GM12878 (cell line): ENCODE measurements at places on chromosomes 5 and 9. TPM values are rescaled to one million over a fixed set of nuclear protein-coding genes. Genes with fewer than 3 reads are reported as not detected.

FCN2 gene
- total RNA-seq = not detected in 2 replicates

- H3K27ac ChIP-seq = no peak overlapping the region
- DNase-seq = no peak
- H3K4me3 ChIP-seq = no peak overlapping the region
- H3K36me3 ChIP-seq = no peaks in the 10 kb centered on the region
These were observed 515.1 kb downstream of the TLE4 start for GRCh38 chr9:80086822-80087345.

BARHL1 gene
- not detected in 2 replicates for total RNA-seq

- peak overlapping the region; percentile 88 for H3K27ac ChIP-seq
- DNase-seq = no peak
- H3K4me1 ChIP-seq = peaks cover 4% of the 10 kb centered on the region
- H3K4me3 ChIP-seq = peak overlapping the region; percentile 81
- no peaks in the 10 kb centered on the region for H3K27me3 ChIP-seq
- H3K36me3 ChIP-seq = no peaks in the 10 kb centered on the region
These were observed 536 bp downstream of the FEM1C start for GRCh38 chr5:115544043-115544435.

SPOCK1 gene
- total RNA-seq = 0.13 and 0.77 TPM in 2 replicates

DNA sequence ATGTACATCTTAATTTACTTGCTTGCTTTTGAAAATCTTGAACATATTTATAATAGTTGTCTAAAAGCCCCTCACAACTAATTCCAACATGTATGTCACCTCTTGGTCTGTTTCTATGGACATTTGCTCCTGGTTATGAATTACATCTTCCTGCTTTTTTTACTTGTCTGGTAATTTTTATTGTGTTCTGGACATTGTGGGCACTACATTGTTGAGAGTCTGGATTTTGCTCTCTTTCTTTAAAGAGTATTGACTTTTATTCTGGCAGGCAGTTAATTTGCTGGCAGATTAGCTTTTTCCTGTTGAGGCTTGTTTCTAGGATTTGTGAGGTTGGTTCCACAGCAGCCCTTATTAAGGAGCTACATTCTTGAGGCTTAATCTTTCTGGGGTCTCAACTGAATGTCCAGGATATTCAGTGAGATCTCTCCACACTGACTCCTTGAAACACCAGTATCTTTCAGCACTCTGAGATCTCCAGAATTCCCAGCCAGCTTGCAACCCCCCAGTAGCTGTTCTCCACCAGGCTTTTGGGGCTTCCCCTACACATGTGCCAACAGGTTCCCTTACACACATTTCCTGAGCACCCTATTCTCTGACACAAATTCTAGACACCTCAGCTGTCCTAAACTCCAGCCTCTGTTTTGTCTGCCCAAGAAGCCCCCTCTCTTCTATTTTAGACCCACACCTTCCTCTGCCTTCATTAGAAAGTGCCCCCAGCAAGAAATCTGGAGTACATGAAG is 27.4 kb downstream of the KIAA1191 start:
- H3K27ac ChIP-seq = no peak overlapping the region
- H3K4me3 ChIP-seq = no peak overlapping the region
- no peak for DNase-seq
